ENCODE measurements at places on chromosomes 5 and 9.

DNA sequence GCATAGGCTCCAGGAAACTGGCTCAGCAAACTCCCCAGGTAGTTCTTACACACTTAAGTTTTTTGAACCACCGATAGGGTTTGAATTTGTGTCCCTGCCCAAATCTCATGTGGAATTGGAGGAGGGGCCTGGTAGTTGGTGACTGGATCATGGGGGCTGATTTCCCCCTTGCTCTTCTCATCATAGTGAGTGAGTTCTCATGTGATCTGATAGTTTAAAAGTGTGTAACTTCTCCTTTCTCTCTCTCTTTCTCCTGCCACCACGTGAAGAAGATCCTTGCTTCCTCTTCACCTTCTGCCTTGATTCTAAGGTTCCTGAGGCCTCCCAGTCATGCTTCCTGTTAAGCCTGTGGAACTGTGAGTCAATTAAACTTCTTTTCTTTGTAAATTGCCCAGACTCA, 22.4 kb upstream of the HACD4 start:
- no peak for DNase-seq

DNA sequence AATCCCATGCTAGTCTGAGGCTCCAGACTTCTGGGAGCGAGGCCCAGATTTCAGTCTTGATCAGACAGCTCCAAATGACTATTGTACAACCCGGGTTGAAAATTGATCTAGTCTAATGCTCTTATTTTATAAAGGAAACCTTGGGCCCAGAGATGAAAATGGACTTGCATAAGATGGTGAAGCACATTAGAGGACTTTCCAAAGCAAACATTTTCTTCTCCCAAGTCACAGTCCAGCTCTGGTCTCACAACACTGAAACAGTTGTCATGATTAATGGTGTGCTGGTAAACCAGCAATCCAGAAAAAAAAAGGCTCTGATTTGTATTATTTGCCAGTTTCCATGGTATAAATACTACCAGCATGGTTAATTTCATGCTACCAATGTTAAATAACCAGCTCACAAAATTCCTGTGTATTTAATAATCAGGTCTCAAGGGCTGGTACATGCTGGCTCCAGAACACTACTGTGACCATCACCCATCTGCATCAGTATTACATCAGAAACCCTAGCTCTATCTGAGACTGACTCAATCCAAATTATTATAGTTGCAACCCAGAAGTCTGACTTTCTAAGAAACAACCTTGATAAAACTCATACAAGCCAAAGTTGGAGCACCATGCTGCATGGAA, 32.5 kb upstream of the ABLIM3 start:
- DNase-seq: no peak

DNA sequence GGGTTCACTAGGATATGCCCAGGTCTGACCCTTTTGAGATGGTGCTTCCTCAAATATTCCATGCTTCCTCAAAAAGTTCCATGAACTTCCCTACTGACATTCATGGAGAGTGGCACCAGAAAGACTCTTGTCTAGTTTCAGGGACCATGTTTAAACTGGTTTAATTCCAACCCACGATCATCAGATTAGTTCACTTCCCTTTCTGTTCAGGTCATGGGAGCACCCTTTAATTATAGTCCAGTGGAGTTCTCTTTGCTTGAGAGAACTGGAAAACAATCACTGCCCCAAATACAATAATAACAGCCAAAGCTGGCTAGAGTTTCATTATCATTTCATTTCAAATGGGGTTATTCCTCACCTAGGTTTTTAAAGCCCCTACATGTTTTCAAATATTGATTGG, 9.7 kb upstream of the ERBIN start:
- no peak for DNase-seq

GRCh38 chr9:119763260-119763659, 394.0 kb upstream of the BRINP1 start:
- no peak for DNase-seq

- DNase-seq: no peak
Measured at GRCh38 chr5:9869616-9870288, 239.6 kb upstream of the TAS2R1 start.

DNA sequence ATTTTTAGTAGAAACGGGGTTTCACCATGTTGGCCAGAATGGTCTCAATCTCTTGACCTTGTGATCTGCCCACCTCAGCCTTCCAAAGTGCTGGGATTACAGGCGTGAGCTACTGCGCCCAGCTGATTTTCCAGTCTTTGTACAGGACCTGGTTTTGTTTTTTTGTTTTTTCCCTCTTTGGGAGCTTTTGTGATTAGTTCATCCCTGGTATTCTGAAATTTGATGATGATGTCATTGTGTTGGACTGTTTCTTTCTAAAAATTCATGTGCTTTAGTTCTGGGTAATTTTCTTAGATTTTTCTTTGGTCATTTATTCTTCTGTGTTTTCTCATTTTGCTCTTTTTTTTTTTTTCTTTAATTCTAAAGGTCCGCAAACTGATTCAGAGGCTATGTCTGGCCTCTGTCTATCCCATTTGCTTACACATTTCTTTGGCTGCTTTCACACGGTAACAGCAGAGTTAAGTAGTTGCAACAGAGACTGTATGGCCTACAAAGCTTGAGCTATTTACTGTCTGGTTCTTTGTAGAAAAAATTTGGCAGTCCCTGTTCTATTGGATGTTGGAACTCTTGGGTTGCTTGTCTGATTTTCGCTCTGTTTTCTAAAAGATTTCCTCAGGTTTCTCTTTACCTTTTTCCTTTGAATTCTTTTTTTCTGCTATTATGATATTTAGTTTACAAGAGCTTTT, 24.8 kb downstream of the STX17 start:
- DNase-seq: no peak

GRCh38 chr9:111414406-111414805, 69.8 kb downstream of the ECPAS start:
- no peak for DNase-seq

DNA sequence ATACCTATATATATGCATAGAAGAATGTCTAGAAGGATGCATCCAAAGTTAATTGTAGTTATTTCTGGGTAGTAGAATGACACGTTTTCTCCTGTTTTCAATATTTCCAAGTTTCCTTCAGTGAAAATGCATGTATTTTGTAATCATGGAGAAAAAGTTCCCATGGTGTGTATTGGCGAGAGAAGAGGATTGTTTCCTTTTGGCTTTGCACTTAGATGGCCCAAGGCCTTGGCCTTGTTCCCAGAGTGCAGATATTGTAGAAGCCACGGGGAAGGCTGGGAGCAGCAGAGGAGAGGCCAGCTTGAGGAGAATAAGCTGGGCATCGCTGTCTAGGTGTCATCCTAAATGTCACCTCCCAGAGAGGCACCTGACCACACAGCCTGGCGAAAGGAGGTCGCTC, 44.0 kb downstream of the IRF1 start:
- DNase-seq: peak; percentile 76

DNA sequence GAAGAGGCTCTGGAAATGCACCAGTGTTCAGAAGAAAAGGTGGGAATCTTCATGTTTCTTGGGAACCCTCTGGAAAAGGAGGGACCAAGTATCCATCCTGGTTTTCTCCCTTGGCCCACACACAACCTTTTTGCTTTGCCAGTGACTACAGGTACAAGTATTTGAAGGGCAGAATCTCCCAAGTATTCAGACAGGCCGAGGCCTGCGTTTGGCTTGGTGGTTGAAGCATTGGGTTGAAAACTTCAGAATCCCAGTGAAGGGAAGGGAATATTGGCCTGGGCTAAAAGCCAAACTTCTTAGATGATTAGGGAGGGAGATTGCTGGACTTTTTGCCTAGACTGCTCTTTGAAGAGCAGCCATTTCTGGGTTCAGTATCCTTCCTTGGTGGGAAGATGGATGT, 71.9 kb downstream of the UBAP1 start:
- DNase-seq: no peak

DNA sequence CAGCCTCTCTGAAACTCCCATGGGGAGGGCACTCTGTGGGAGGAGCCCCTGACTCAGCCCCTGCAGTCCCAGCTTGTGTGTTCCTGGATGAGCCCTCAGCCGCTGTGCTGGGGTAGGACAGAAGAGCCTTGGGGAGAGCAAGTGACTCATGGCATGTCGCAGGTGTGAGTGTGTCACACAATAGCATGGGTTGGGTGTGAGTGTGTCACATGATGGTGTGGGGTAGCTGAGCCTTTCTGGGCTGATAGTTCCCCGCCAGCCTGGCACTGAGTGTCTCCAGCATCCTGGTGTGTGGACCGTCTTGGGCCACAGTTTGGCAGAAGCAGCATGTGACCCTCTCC, 83.4 kb downstream of the PHF2 start:
- DNase-seq: peak; percentile 5

DNA sequence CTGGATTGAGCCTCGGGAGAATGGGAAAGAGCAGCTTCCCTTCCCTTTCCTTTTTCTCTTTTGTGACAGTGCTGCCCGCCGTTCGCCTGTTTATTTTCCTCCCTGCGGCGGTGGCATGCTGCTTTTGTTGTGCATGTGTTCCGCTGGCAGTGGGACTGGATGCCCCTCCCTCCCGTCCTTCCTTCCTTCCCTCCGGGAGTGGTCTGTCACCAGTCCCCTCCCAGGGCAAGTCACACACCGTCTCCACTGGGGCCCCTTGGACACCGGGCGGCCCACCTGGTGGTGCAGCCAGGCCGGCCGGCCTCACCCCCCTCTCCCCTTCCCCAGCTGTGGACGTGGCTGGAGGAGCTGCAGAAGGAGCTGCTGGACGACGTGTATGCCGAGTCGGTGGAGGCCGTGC, 214.7 kb downstream of the TRIO start:
- DNase-seq: no peak

GRCh38 chr5:172005708-172006320, 624 bp downstream of the FBXW11 start:
- peak; percentile 19 for DNase-seq

- no peak for DNase-seq
Measured at GRCh38 chr5:41503860-41504259, 6.5 kb downstream of the PLCXD3 start.

Measured in left ventricle myocardium inferior (tissue), 1 donor.